Kidney epithelial cell (primary cell): ENCODE measurements at places on chromosomes 2 and 18.

GRCh38 chr18:58951986-58952702 is 87.5 kb downstream of the ZNF532 start:
- DNase-seq: no peak

DNA sequence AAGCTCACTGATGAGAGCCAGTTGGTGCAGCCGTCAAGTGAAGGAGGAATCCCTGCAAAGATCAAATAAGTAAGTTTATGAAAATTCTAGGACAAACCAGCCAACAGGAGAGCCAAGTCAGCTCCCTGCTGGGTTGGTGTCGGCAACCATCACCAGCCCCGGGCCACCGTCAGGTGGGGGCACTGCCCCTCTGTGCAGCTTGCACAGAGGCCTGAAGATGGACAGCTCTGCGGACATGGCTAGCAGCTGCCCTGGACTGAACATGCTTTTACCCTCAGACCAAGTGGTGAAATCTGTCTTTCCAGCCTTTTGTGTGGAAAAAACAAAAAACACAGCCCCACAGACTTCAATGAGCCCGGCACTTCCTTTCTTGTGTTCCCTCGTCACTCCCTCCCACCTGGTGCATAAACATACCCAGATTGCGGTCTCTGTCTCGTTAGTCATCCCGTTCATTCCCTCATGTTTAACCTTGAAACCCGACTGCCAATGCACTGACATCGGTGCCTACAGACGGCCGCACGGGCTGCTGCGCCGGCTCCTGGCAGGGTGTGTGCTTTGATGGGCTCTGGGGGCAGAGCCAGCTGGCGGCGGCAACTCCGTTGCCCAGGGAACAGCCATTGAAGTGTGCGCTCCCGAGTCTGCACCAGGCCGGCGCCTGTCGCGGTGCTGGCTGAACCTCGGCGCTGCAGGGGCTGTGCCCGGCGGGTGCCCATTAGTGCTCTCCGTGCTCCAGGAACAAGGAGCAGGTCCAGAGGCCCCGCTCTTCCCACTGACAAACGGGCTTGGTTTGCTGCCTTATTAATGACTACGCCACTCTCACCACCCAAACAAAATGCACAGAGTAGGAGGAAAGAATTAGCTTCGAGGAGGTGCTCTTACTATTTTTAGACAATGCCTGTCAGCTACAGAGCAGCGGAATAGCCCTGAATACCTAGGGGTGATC is 95.3 kb downstream of the EIPR1 start:
- peak; percentile 90 for DNase-seq

- no peak for DNase-seq
Measured at GRCh38 chr18:53408271-53408670, 816.2 kb downstream of the MBD2 start.

DNA sequence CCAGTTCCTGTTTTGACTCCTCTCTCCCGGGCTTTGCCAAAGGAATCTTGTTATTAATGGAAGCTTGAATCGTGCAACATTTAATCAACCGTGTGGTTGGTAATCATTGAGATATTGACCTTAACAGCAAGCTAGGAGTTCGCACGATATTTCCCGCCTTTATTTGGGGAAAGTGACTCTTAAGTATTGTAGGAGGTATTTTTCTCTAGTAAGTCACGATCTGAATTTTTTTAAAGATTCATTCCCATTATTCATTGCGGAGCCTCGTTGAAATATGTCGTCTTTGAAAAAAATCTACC is 663 bp downstream of the NUP35 start:
- no peak for DNase-seq
